ENCODE measurements at places on chromosomes 5 and 9.

DNA sequence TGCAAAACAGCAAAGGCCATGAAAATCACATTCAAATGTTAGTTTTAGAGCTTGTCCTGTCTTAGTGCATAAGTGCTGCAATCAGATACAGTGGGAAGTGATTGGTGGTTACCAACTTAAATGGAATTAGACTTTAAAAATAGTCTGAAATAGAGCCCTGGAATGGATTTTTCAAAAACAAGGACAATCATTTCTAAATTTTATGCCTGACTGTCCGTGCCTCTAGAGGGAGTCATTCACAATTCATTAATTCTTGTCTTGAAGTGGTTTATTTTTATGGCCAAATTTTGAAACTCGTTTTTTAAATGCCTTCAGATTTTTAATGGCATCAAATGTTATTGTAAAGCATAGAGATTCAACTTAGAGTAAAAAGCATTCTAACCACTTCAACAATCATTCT, 561.8 kb upstream of the DAB2 start:
- DNase-seq = no peak

- no peak for DNase-seq
Observed at GRCh38 chr5:134406390-134406789, 5.3 kb downstream of the CDKN2AIPNL start.

- no peak for DNase-seq
Observed at GRCh38 chr9:84218322-84218721, 122.2 kb downstream of the SLC28A3 start.

- DNase-seq = no peak
Observed at GRCh38 chr5:37814699-37815098, 25.1 kb downstream of the GDNF start.

- DNase-seq = no peak
Observed at GRCh38 chr9:35828716-35829083, at the start of gene FAM221B. FAM221B (minus strand) TSS chr9:35828732; CDS start chr9:35826161, 2,571 bp downstream.

DNA sequence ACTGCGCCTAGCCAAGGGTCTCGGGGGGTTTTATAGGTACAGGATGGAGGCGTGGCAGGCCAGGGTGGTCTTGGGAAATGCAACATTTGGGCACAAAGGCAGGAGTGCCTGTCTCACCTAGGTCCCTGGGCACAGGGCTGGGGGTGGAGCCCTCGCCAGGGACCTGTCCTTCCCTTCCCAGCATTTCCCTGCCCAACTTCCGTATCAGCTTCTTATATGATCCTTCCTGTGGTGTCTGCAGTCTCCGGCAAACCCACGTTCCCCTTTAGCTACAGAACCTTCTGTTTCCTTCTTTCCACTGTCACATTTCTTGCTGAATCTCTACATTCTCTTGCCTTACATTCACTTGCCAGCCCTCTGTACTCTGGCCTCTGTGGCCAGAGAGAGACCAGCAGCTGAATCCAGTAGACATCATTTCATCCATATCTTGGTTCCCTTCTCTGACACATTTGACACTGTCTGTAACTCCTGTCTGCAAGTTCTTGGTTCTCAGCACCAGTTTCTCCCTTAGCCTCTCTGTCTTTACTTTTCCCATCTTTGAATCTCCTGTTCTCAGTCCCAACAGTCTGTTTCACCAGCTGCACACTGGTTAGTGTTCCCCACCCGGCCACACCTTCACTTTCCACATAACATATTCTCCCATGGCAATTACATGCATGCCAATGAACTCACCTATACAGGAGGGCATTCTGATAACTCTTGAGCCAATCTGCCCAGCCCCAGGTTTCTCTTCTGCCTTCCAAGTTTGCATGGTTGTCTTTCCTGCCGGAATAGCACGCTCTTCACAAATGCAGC, 134.7 kb upstream of the ZNF608 start:
- no peak for DNase-seq

DNA sequence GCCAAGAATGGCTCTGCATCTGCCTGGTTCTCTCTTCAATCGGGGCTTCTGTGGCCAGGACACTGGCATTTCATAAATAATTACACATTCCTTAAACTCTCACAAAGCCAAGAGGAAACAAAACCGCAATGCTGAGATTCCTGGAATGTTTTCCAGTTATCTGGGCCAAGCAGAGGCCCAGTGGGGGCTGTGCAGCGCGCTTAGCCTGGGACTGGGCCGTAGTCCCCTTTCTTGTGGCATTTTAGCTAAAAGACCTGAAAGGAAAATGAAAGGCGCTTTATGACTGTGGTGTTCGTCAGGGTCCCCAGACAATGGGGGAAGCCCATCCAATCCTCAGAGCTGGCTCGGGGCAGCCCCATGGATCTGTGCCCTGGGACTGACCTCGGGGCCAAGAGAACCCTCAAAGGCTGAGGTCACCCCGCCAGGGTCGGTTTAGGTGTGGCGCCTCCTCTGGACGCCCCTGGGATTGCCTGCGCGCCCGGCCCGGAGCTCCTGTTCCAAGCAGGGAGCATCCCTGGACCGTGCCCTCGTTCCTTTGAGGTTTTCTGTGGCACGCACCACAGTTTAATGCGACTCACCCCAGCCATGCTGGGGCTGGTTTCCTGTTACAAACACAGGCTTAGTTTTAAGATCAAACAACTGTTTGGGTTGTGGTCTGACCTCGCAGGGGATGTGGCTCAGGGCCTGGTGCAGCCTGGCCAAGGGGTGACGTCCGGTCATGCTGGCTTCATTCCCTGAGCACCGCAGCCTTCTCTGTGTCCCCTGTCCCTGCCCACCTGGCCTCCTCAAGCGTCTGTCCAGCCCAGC, 51.5 kb upstream of the NKD2 start:
- DNase-seq = peak; percentile 77

- no peak for DNase-seq
Observed at GRCh38 chr5:159906943-159907342, 9.3 kb upstream of the ADRA1B start.

DNA sequence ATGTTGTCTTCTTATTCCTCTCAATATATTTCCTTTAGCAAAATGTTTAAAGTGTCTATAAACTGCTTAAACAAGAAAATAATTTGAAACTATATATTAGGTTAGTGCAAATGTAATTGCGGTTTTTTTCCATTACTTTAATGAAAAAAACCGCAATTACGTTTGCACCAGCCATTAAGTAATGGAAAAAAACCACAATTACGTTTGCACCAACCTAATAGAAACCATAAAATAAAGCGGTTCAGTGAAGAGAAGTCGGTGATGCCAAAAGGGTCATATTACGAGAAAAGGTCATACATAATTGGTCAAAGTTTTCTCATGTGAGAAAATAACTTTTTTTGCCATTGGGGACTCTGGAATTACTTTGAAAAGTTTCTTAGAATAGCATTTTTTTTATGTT, 385.6 kb upstream of the ST8SIA4 start:
- no peak for DNase-seq

- peak; percentile 56 for DNase-seq
Observed at GRCh38 chr9:20620650-20621470, 1.4 kb downstream of the MLLT3 start.

DNA sequence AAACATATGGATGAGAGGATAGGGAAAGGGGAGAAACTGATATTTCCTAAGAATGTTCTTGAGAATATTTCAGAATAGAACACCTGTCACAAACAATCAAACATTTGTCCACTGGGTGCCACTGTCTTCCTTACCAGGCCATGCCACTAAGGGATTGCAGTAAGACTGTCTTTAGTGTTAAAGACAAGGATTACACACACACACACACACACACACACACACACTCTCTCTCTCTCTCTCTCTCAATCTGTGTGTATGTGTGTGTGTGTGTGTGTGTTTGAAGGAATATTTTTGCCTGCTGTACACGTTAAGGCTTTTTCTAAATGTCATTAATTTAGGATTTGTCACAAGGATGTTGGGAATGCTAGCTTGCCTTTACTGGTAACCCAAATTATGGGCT, 54.4 kb downstream of the CCDC192 start:
- no peak for DNase-seq

GRCh38 chr9:124274226-124274625, 16.5 kb downstream of the NEK6 start:
- no peak for DNase-seq

- no peak for DNase-seq
Observed at GRCh38 chr5:36162810-36163486, 11.0 kb downstream of the SKP2 start.

GRCh38 chr9:131238402-131239021, 37.8 kb downstream of the FAM78A start:
- peak; percentile 18 for DNase-seq

DNA sequence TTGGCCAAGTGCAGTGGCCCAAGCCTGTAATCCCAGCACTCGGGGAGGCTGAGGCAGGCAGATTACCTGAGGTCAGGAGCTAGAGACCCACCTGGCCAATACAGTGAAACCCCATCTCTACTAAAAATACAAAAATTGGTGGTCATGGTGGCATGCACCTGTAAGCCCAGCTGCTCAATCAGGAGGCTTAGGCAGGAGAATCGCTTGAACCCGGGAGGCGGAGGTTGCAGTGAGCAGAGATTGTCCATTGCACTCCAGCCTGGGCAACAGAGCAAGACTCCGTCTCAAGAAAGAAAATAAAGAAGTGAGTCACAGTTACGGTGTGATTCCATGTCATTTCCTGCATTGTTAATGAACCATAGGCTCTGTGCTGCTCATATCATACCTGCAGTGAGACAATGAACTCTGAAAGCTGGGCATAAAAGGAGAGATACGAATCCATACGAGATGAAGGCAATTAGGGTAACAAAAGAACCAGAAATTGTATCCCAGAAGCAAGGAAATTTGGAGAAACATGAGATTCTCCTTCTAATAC, 44.6 kb downstream of the TIMD4 start:
- no peak for DNase-seq

DNA sequence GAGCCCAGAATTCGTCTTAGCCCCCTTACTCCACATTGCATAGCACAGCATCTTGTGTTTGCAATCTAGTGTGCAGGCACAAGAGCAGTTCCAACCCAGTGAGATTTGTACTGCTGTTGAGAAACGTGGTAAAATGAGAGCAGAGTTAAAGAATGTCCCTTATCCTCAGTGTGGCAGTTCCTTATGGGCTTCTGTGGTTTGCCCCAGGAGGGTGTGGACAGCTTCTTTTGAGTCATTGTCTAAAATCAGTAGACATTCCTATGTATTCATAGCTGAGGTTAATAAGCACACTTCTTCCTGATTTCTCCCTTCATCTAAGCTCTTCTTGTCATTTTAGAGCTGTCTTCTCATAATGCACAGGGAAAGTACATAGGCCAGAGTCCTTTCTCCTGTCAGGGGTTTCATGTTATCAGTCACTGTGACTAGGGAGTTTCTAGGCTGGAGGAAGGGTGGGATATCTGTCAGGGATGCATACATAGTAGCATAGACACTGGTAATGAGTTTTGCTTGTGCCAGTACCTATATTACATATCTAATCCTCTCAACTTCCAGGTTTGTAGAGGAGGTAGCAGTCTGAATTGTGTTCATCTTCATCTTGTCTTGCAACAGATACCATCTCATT, 2.0 kb upstream of the CAVIN4 start:
- no peak for DNase-seq

DNA sequence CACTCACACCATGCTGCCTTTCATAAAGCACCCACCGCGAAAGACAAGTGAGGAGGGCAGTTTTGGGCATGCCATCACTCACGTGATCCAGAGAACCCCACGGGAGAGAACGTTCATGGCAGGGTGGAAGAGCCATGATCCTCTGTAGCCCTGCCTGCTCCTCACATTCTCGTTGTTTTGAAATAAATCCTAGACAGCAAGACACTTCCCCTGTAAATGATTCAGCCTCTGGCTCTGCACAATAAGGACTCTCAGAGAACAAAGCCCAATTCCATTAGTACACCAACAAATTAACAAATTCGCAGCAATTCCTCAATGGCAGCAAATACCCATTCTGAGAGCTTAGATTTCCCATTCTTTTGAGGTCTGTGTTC, 71.5 kb downstream of the WNK2 start:
- no peak for DNase-seq

- peak; percentile 35 for DNase-seq
Observed at GRCh38 chr9:81499021-81499454, 190.3 kb downstream of the TLE1 start.

- DNase-seq = no peak
Observed at GRCh38 chr9:75181750-75182149, 93.4 kb downstream of the OSTF1 start.

DNA sequence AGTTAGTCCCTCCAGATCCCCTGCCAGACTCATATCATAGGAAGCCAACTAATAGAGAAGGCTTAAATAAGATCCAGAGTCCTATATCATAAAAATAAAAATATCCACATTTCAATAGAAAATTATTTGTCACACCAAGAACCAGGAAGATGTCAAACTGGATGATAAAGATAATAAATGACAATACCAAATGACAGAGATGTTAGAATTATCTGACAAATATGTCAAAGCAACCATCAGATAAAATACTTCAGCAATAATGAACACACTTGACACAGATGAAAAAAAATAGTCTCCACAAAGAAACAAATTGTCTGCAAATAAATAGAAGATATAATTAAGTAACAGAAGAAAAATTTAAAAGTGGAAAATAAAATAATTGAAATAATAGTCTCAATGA, 300.7 kb upstream of the FTMT start:
- DNase-seq = no peak

DNA sequence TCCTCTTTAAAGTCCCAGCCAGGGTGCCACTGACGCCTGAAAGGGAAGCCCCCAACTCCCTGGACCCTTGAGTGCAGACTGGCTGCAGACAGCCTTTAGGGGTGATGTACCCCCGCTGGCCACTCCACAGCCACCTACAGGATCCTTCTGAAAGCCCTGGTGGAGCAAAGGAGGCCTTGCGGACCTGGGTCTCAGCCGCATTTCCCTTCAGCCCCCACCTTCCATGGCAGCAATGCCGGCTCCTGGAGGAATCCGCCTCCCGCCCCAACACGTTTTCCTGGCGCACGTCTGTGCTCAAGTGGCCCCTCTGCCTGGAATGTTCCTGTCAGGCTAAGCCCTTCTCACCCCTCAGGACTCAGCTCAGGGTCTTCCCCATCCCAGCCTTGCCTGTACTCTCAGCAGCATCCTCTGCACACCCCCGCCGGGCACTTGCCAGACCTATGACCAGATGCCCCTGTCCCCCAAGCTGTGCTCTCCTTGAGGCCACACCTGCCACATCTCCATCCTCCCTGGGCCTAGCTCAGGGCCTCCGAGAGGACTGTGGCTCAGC, 134.1 kb upstream of the RAPGEF1 start:
- no peak for DNase-seq

DNA sequence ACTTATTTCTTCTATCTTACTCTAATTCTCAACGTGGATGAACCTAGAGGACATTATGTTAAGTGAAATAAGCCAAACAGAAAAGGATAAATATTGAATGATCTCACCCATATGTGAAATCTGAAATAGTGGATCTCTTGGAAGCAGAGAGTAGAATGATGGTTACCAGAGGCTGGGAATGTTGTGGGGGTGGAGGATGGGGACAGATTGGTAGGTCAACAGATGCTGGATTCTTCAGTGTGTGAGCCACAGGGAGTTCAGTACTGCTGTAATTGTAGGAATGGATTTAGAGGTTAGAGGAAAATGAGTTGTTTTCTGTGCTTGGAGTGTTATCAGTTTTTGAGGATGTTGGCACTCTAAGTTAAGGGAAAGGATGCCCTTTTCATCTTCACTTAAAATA, 190.6 kb downstream of the FBXL7 start:
- DNase-seq = no peak

Data from right lung (tissue), 10 donors.